NCI-H2081 treated with DMSO at 0.1 percent for 48 hours (cell line): ENCODE measurements at places on chromosomes 1 and 21.

DNA sequence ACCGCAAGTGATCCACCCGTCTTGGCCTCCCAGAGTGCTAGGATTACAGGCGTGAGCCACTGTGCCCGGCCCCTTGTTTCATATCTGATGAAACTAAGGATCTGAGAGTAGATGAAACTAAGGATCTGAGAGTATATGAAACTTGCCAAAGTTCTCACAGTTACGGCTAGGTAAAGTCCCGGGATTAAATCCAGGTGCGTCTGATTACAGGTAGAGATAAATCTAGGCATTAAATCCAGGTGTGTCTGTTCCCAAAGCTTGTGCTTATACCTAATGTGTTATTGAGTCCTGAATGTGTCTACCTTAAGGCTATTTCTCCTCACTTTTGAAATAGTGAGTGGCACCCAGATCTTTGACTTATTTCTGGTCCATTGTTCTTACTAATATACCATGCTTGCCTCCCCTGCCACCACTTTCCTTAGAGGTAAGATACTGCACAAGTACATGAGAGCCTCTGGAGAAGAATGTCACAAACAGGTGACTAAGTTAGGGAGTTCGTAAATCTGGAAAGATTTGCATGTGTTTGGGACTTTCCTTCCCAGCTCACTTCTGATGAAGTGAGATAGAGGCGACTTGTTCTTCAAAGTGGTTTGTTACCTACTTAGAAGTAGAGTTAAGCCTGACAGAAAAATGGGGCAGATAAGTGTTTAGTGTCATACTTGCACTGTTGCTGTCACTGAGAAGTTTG, 66.5 kb downstream of the AK4 start:
- no peak for DNase-seq

- DNase-seq, result no peak
Measured at GRCh38 chr21:45418301-45419071, 13.5 kb downstream of the COL18A1 start.

DNA sequence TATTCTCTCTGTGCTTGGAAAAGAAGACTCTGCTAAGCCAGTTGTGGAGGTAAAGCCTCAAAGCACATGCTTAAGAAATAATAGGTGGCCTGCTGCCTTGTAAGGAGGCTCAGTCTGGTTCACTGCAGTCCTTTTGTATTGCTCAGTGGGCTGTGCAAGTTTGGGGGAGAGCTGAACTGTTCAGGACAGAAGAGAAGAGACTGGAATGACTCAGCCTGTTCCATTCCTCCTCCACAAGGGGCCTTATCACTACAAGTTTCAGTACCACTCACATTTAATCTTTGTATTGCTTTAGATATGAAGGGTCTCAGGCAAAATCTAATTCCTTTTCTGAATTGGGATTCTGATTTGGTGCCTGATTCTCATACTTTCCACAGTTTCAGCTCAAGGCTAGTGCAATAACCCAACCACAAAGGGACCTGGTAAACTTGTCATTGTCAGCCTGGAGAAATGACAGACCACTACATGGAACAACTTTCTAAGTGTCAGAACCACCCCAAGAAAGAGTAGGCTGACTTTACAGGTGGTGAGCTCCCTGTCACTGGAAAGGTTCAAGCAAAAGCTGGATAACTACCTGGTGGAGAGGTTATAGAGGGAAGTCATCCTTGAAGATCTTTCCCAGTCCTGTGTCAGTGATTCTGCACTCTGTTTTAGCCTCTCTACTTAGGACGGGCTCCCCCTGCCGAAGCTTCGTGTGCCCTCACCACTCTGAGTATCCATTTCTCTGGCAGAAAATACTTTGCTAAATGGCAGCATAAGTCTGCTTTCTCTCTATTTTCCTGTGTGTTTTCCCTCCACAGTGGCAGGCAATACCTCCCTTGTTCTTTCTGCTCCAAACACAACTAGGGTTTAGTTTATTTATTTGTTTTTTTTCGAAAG, 162.9 kb upstream of the GJB5 start:
- DNase-seq, result no peak

- DNase-seq, result no peak
Measured at GRCh38 chr1:47709019-47709871, 271.4 kb downstream of the FOXD2 start.

DNA sequence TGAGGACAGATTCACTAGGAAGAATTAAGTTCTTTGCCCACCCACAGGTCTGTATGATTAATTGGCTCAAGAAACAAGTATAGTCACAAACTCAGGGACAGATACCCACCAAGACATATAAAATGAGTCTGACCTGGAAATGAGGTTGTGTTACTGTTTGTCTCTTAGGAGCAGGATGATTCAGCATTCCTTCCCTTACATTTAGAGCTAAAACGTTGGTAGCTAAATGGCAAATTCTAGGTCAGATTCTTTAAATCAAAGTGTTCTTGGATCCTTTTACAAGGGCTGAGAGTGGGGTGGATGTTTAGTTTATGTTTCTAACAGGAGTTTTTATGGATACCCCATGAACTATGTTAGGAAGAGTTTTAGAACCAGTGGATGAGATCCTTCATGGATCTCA, 4.7 kb downstream of the RIMKLA start:
- DNase-seq, result no peak

GRCh38 chr21:36471254-36471723, 8.6 kb downstream of the CLDN14 start:
- DNase-seq, result no peak

- no peak for DNase-seq
Measured at GRCh38 chr1:206518743-206519142, 11.4 kb downstream of the RASSF5 start.

GRCh38 chr1:153346077-153346723, 2.4 kb downstream of the PGLYRP4 start:
- DNase-seq, result no peak

- no peak for DNase-seq
Measured at GRCh38 chr1:23436520-23437354, 12.2 kb upstream of the TCEA3 start.
